ENCODE measurements at places on chromosomes 3 and 15.

DNA sequence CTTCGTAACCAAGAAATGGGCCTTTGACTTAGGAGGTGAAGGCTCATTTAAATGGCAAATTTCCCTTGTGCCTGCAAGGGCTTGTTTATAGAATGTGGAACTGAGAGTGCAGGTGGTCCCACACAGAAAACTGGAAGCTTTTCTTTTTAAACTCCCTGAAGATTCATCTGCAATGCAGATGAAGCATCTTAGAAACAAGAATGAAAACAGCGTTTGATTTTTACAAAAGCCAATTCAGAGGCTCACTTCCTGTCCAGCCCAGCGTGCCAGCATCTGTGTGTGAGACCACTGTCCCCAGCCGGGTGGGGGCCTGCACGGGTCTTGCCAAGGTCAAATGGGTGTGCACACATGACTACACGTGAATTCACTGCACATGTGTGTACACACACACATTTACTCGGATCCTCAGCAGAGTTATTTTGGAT is 94.7 kb downstream of the LINGO1 start:
- DNase-seq = no peak

GRCh38 chr15:92960996-92961681 is 61.0 kb downstream of the CHD2 start:
- no peak for DNase-seq

DNA sequence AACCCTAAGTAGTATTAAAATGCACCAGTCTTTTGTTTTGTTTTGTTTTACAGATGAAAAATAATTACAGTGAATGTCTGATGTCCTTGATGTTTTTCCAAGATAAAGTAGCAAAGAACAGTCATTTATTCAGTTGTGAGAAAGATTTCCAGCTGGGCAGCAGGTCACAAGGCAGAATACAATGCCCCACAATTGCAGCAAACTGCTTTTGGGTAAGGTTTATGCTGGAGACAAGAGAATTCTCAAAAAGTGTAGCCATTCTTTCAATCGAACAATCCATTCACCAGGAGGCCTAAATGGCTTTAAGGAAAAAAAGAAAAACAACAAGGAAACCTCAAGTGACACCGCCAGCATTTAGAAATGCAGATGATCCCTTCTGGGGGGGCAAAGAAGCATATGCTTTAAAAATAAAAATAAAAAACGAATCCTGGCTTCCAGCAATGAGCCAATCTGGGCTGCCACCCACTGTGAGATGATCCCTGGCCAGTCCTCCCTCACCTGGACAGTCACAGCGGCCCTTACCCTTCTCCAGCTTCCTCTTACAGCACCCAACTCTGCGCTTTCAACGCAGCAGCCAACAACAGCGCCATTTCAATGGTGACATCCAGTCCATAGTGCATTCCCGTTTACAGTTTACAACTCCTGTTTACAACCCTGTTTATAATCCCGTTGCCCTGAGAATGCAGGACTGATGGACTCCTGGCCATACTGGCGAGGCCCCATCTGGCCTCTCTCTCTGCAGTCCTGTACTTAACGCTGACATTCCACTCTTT is 25.7 kb upstream of the WNT5A start:
- no peak for DNase-seq

DNA sequence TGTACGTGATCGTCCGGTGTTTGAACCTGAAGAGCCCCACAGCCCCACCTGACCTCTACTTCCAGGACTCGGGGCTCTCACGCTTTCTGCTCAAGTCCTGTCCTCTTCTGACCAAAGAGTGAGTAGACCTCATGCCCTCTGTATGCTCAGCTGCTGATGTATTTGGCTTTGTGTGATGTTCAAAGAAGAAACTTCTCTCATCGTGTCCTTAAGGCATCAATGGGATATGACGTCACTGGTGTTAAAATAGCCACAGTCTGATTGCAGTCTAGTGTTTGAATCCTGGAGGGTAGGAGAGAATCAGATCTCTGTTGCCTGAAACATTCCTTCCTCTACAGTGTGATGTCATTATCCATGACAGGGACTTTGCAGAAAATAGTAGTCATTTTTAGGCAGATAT is 28.1 kb downstream of the ABHD2 start:
- DNase-seq = no peak

DNA sequence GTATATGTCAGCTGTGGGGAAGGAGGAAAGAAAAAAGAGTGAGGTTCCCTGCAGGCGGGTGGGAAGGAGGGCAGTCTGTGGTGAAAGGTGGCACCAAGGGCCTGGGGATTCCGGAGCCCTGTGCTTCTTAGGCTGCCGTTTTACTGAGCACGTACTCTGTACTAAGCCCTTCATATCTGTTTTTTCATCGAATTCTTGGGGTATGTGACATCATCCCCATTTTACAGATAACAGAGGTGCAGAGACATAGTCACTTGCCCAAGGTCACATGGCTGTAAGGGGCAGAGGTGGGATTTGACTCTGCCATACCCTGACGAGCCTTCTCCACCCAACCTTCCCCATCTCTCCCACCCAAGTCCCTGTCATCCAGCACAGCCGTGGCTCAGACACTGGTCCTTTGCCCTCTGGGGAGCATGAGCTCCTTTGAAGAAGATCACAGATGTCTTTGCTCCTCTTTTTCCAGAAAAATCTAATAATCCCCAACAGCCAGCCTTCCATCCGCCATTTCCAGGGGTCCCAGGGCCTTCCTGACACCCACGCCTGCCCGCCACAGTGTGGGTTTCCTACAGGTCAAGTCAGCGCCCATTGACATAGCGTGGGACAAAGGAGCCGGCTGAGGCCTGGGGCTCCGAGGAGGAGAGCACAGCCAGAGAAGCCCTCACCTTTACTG is 24.2 kb downstream of the CYP11A1 start:
- no peak for DNase-seq

DNA sequence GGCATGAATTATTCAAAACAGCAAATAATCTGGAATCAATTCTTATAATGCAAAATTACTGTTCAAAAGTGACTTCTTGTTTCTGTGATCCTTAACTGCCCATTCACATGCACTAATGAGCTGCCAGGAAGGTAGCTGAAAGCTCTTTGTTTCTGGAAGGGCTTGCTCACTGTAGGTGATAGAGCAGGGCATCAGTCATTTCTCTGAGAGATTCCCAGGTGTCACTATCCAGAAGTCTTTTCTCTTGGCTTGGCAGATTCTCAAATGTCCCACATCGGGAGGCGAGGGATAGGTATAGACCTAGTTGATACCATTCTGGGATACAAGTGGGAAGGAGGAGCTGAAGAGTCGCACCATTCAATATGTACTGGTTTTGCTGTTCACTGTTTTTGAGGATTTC is 35.0 kb downstream of the C3orf85 start:
- no peak for DNase-seq

DNA sequence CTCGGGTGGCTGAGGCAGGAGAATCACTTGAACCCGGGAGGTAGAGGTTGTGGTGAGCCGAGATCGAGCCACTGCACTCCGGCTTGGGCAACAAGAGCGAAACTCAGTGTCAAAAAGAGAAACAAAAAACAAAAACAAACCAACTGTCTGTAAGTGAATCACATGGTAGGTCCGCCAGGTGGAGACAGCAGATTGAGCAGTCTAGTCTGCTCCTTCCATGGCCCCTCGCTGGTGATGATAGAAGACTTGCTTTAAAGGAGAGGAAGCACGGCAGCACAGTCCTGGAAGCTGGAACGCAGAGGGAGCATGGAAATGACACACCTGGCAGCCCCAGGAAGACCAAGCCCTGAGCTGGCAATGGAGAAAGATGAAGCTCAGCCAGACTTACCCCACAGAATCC is 31.4 kb upstream of the MGLL start:
- no peak for DNase-seq

GRCh38 chr3:67484085-67484484 is 170.3 kb downstream of the SUCLG2 start:
- DNase-seq = no peak

GRCh38 chr3:63817225-63817624 is 1.9 kb upstream of the C3orf49 start:
- DNase-seq = no peak

- no peak for DNase-seq
Observed at GRCh38 chr15:45555934-45556608, 31.1 kb upstream of the BLOC1S6 start.

GRCh38 chr15:80559320-80559693 is 135.8 kb upstream of the ABHD17C start:
- DNase-seq = no peak

- DNase-seq = no peak
Observed at GRCh38 chr3:157913741-157914150, 192.5 kb downstream of the SHOX2 start.

- DNase-seq = no peak
Observed at GRCh38 chr3:100743535-100743934, 34.2 kb downstream of the TFG start.

- DNase-seq = peak; percentile 76
Observed at GRCh38 chr3:41267975-41268640, 68.8 kb downstream of the CTNNB1 start.

DNA sequence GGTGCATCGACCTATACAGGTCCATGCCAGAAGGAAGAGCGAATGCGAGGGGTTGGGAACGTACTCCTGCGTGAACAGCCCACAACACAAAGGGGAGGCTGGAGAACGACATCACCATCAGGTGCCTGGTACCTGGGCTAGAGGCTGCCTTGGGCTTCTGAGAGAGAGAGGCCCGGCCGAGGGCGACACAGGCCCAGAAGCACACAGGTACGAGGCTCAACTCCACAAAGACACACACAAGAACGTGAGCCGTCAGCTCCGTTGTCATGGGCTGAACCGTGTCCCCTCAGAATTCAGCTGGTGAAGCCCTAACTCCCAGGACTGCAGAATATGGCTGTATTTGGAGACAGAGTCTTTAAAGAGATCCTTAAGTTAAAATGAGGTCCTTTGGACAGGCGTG is 134.3 kb downstream of the ATP10A start:
- no peak for DNase-seq

- no peak for DNase-seq
Observed at GRCh38 chr3:10774129-10774670, 41.8 kb upstream of the SLC6A11 start.

GRCh38 chr3:41662288-41662687 is 299.6 kb downstream of the ULK4 start:
- no peak for DNase-seq

DNA sequence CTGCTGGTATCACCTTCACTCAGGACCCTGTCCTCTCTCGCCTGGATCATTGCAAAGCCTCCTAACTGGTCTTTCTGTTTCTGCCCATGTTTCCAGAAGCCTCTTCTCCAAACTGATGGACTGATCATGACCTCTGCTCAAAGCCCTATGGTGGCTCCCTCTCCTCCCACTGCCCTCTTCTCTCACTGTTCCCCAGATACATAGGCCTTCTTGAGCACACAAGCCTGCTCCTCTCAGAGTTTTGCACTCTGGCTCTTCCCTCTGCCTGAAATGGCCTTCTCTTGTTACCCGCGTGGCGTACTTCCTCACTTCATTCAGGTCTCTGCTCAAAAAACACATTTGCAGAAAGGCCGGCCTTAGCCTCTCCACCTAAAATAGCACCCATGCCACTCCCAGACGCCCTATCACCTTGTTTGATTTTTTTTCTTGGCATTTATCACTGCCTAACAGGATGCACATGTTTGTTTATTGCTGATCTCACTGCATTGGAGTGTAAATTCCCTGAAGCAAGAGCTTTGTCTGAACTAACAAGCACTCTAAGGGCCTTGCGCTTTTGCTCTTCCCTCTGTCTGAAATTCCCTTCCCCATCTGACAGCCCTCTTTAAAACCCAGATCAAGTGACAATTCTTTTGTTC is 1.4 kb upstream of the ETFA start:
- peak; percentile 92 for DNase-seq

GRCh38 chr15:51846463-51847230 is 17.2 kb downstream of the TMOD3 start:
- DNase-seq = no peak

Data from Panc1 (cell line).